ENCODE measurements at places on chromosomes 12 and 14. TPM values are rescaled to one million over a fixed set of nuclear protein-coding genes. Genes with fewer than 3 reads are reported as not detected.
A peak's percentile ranks its signal among the peaks of the same experiment; 100 is the strongest.

DNA sequence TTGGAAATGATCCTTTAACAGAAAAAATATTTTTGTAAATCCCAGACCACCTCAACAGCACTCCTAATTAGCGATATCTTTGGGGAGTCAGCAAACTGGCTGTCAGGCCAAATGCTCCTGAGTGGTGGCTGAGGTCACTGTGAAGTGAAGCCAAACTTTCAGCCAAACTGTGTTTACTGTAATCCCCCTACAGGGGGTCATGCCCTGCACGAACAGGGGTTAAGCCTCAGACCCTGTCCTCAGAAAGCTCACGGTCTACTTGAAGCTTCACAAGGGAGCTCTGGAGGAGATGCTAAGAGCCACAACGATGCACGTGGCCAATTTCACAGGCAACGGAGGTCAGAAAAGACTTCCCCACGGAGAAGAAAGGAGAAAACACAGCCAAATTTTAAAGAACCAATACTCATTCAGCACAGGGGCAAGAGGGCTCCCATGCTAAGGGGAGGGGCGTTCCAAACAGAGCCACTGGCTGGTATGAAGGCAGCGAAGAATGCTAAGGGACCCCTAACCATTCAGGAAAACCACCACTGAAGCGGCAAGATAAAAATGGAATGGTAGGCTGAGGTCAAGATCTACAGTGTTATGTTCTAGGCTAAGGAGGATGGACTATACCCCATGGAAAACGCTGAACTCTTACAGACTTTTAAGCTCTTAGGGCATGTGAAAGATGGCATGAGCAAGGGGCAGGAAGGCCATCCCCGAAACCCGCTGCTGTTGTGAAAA is 105.4 kb downstream of the ITPR2 start:
- no peaks in the 10 kb centered on the region for H3K27me3 ChIP-seq
- DNase-seq = no peak
- no peak overlapping the region for H3K27ac ChIP-seq
- H3K36me3 ChIP-seq = peaks cover 13% of the 10 kb centered on the region

The PCED1B gene
- total RNA-seq = 104 TPM

The SEL1L gene
- total RNA-seq = 53.5 TPM

- peaks cover 5% of the 10 kb centered on the region for H3K4me1 ChIP-seq
- DNase-seq = no peak
- no peak overlapping the region for H3K27ac ChIP-seq
- H3K4me3 ChIP-seq = no peak overlapping the region
- peaks cover 7% of the 10 kb centered on the region for H3K27me3 ChIP-seq
Observed at GRCh38 chr12:96171905-96172304, 22.3 kb upstream of the ELK3 start.

The TEX52 gene
- not detected for total RNA-seq

- H3K36me3 ChIP-seq = peaks cover 6% of the 10 kb centered on the region
- no peak for DNase-seq
- peaks cover 4% of the 10 kb centered on the region for H3K4me1 ChIP-seq
- no peak overlapping the region for H3K27ac ChIP-seq
- no peak overlapping the region for H3K4me3 ChIP-seq
Observed at GRCh38 chr14:34000396-34000795, 49.5 kb upstream of the EGLN3 start.

GRCh38 chr14:88130057-88130432 is 125.1 kb downstream of the GPR65 start:
- peak overlapping the region; percentile 69 for H3K4me3 ChIP-seq
- no peak for DNase-seq
- peaks cover 3% of the 10 kb centered on the region for H3K36me3 ChIP-seq

- peak overlapping the region; percentile 95 for H3K27ac ChIP-seq
- peaks cover 39% of the 10 kb centered on the region for H3K36me3 ChIP-seq
- no peak for DNase-seq
- H3K27me3 ChIP-seq = no peaks in the 10 kb centered on the region
- H3K4me3 ChIP-seq = peak overlapping the region; percentile 96
- H3K4me1 ChIP-seq = peaks cover 46% of the 10 kb centered on the region
Observed at GRCh38 chr12:7107636-7108002, 1.4 kb downstream of the C1RL start.

The RHOJ gene
- total RNA-seq = not detected

The CLEC4D gene
- total RNA-seq = not detected

- DNase-seq = no peak
- no peaks in the 10 kb centered on the region for H3K27me3 ChIP-seq
- peak overlapping the region; percentile 46 for H3K4me3 ChIP-seq
Observed at GRCh38 chr12:54749191-54749818, 101.1 kb upstream of the DCD start.

The SLC35E3 gene
- total RNA-seq = 8.3 TPM

The WSCD2 gene
- not detected for total RNA-seq

The LHX5 gene
- not detected for total RNA-seq

DNA sequence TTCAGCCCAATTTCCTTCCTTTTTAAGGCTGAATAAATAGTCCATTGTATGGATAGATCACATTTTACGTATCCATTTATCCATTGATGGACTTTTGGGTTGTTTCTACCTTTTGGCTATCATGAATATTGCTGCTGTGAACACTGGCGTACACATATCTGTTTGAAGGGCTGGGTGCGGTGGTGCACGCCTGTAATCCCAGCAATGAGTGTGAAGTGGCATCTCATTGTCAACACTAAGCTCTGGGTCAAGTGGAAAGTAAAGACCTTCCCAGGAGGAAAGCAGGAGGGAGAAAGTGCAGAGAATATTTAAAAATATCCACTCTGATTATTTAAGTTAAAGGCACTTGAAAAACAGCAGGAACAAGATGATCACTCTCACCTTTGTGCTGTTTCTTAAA is 11.7 kb upstream of the PLA2G1B start:
- no peaks in the 10 kb centered on the region for H3K36me3 ChIP-seq
- peaks cover 11% of the 10 kb centered on the region for H3K27me3 ChIP-seq
- no peak for DNase-seq
- no peaks in the 10 kb centered on the region for H3K4me1 ChIP-seq

The SRGAP1 gene
- total RNA-seq = 0.03 TPM

DNA sequence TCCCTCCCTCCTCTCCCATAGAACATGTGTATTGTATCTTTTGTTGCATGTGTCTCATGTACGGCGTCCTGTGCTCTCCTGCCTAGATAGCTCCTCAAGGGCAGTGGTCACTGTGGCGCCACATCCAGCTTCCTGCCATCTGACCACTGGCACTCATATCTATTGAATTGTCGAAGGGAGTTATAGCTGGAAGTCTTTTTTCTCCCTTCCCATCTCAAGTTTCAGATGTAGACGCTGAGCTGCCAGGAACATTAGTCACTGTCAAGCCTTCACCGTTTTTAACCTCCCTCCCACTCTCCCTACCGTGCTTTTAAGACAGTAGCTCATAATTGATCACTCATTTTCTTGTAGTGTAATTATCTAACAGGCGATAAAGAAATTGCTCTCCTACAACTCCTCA is 33.0 kb downstream of the MTHFD1 start:
- no peak overlapping the region for H3K4me3 ChIP-seq
- no peak overlapping the region for H3K27ac ChIP-seq
- H3K36me3 ChIP-seq = peaks cover 41% of the 10 kb centered on the region
- DNase-seq = no peak
- H3K27me3 ChIP-seq = no peaks in the 10 kb centered on the region

DNA sequence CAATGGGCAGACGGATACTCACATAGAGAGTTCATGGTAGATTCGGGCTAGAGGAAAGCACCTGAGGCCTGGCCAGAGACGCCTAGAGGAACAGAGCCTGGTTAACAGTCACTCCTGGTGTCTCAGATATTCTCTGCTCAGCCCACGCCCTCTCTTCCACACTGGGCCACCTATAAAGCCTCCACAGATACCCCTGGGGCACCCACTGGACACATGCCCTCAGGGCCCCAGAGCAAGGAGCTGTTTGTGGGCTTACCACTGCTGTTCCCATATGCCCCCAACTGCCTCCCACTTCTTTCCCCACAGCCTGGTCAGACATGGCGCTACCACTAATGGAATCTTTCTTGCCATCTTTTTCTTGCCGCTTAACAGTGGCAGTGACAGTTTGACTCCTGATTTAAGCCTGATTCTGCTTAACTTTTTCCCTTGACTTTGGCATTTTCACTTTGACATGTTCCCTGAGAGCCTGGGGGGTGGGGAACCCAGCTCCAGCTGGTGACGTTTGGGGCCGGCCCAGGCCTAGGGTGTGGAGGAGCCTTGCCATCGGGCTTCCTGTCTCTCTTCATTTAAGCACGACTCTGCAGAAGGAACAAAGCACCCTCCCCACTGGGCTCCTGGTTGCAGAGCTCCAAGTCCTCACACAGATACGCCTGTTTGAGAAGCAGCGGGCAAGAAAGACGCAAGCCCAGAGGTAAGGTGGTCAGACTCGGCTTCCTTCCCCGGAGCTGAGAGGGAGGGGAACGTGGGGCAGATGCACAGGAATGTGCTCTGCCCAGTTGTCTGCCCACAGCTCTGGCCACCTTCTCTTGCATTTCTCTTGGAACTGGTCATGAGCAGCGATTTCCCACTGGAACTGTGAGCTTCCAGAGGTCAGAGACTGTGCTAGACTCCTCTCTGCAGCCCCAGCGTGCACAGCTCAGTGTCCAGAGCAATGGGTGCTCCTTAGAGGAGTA is at the start of gene CD4:
Gene CD4 (plus strand): TSS at position 557 of the 953 bp plus-strand sequence. CDS start 10,611 bp downstream, outside the sequence.
- H3K27ac ChIP-seq = peak within 1 kb of the TSS; percentile 63
- no peak within 1 kb of the TSS for H3K4me3 ChIP-seq
- H3K27me3 ChIP-seq = peaks cover 11% of the 10 kb centered on the region
- no peak for DNase-seq
- peaks cover 39% of the 10 kb centered on the region for H3K4me1 ChIP-seq
- no peaks in the 10 kb centered on the region for H3K36me3 ChIP-seq

The RNASE2 gene
- total RNA-seq = not detected

The PKP2 gene
- 0.36 TPM for total RNA-seq

The KIF26A gene
- 0.26 TPM for total RNA-seq

The TMEM30B gene
- total RNA-seq = 1.4 TPM

Data from activated naive CD8-positive, alpha-beta T cell treated with anti-CD3 and anti-CD28 coated beads, Interleukin-2, amount 10 ng/mL, durations not matched to agents 7 days and 5 days (primary cell).